ENCODE measurements at places on chromosomes 3 and 15.
A peak's percentile ranks its signal among the peaks of the same experiment; 100 is the strongest.

GRCh38 chr15:60913900-60914299 lies 315.2 kb downstream of the RORA start:
- no peak for DNase-seq

DNA sequence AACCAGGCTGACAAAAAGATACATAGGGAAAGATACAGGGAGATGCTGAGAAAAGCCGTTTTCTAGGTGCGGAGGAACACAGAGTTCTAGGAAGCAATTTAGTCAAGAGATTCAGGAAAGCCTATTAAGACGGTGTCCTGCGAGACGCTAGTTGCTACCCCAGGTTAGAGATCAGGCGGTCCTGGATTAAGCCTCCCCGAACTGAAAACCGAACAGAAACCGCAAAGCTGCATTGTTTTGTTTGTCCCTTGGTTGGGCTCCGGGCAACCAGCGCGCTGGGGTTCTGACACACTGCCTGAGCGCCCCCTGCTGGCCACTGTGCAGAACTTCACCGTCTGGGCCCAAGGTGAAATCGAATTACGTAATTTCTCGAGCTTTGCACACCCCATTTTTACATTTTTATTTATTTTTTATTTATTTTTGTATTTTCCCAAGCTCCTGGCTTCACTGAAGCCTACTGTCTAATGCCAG lies 37.3 kb upstream of the NDUFB4 start:
- DNase-seq, result peak; percentile 89

DNA sequence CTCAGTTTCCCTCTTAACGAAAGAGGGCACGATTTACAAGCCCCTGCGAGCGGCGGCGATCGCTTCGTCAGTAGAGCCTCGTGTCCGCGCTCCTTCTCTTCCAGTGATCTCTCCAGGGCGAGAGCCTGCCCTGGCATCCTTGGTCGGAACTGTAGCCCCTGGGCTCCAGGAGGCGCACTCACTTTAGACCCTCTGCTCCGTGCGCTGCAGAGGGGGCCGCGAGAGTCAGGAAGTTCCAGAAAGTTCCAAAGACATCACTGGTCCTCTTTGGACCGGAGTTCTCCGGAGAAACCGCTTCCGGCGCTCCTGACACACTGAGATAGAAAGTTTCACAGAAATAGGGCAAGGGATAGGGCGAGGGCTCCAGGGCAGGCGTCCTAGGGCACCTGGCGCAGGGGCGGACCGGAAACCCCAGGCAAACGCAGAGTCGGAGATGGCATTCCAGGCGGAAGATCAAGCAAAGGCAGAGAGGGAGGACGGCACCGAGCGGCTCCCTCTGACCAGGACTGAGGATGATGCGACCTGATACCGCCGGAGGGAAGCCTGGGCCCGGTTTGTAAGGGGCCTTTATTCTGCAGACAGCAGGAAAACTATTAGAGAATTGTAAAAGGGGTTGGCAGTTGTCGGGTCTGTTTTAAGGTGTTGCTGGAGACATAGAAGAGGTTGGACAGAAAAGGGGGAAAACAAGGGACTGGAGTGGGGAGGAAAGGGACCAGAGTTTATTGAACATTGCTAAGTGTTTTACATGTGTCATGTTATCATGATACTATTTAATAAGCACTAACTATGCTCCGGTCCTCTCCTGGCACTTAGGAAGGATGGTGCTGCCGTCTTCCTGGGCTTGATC lies 1.3 kb upstream of the CPEB1 start:
- no peak for DNase-seq

DNA sequence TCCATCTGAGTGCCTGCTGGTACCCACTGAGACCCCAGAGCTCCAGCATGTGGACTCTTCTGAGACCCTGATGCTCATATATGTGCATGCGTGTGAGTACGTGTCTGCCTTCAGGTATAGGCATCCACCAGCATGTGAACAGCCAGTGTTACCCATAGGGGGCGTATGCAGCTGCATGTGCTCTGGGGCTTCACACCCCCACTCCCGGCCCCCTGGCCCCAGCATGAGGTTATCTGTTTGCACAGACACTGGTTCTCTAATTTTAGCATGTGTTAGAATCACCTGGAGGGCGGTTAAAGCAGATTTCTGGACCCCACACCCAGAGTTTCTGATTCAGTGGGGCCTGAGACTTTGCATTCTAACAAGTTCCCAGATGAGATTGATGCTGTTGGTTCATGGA lies 824 bp upstream of the CILP start:
- no peak for DNase-seq

DNA sequence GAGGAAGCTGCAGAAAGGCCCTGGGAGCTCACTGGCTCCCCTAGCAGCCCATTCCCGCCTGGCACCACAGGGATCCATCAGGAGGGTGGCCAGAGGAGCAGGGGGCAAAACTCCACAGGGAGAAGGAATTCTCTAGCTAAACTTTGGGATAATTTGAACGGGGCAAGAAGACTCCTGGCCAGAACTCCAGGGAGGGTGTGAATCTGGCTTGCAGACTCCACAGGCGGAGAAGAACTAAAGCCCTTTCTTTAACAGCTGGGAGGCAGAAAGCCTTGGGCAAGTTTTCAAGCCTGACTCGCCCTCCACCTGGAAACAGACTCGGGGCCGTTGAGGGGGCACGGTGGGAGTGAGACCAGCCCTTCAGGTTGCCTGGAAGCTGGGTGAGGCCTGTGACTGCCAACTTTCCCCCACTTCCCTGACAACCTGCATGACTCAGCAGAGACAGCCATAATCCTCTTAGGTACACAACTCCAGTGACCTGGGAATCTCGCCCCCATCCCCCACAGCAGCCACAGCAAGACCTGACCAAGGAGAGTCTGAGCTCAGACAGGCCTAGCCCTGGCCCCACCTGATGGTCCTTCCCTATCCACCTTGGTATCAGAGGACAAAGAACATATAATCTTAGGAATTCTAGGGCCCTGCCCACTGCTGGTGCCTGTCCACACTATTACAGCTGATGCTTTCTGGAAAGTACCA lies 28.6 kb downstream of the SLC27A2 start:
- DNase-seq, result no peak

- no peak for DNase-seq
Observed at GRCh38 chr15:61444585-61444984, 215.5 kb upstream of the RORA start.

- no peak for DNase-seq
Observed at GRCh38 chr3:23017801-23018200, 185.3 kb upstream of the UBE2E2 start.

- no peak for DNase-seq
Observed at GRCh38 chr3:136270179-136270578, 20.0 kb downstream of the PCCB start.

GRCh38 chr3:57078344-57078634 lies 17.8 kb downstream of the SPATA12 start:
- DNase-seq, result peak; percentile 21
